ENCODE measurements at places on chromosomes 11 and 22. TPM values are rescaled to one million over a fixed set of nuclear protein-coding genes. Genes with fewer than 3 reads are reported as not detected.

DNA sequence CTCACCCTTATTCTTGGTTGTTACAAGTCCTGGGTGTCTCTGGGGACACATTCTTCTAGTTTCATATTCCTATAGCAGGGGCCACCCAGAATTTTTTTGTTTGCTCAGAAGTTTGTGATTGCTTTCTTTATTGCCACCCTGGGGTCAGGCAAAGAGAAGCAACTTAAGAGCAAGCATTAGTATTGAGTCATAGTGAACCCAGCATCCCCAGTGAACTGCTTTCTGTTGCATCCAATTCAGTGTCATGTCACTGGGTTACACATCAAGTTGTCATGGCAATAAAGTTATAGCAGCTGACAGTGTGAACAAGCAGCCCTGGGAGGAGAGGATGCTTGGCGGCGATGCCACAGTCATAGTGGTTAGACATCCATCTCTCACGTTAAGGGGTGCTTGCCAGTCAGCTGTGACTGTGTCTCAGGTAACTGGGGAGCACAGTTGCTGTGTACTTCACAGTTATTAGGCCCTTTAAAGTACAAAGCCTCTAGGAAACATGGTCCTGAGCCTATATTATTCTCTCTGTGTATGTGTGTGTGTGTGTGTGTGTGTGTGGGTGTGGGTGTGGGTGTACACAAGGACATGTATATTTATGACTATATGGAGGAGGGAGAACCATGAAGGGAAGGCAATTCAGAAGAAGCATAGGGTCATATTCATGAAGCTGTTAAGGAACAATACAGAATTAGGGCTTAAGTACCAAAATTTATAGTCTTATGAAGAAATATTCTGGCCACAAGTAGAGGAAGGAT, 52.5 kb downstream of the TRIM44 start:
- peak; percentile 62 for DNase-seq

GRCh38 chr11:68081691-68082090, 39.5 kb downstream of the CHKA start:
- DNase-seq: no peak

DNA sequence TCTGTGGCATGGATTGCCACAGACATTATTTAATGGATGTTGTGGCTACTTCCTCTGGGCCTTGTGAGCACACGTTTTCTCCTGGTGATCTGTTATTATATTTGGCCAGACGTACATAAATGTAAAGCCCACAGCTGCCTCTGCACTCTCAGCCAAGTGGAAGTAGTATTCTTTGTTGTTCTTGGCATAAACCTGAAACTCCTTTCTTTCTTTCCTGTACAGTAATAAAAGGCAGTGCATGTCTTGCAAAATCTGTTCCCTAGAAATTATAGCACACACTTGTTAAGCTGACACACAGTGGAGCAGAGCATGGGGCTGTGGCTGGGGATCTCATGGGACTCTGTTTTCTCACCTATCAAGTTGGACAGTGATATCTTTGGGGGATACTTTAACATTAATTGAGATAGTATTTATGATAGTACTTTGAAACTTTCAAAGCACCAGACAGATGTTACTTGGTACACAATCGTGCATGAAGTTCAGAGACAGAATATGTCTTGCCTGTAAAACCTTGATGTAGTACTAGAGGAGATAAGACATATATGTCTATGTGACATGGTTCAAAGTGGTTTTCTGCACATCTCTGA, 20.9 kb downstream of the PANX1 start:
- DNase-seq: peak; percentile 39

DNA sequence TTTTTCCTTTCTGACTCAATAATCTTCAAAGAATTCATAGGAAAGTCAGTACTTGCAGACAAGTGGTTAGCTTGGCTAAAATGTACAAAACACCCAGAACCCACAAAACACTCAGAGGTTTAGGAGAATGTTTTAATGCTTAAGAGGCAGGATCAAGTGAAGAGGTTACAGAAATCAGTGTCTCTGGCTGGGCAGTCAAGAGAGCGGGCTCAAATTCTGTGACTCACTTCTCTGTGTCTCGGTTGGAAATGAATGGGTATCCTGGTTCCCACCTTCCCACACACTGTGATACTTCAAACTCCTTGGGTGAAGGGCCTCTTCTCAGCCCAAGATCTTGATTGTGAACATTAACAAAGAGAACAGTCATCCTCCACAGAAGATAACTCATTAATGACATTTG, 3.8 kb downstream of the MPEG1 start:
- no peak for DNase-seq

GRCh38 chr11:119788096-119788883, 59.3 kb upstream of the NECTIN1 start:
- no peak for DNase-seq

DNA sequence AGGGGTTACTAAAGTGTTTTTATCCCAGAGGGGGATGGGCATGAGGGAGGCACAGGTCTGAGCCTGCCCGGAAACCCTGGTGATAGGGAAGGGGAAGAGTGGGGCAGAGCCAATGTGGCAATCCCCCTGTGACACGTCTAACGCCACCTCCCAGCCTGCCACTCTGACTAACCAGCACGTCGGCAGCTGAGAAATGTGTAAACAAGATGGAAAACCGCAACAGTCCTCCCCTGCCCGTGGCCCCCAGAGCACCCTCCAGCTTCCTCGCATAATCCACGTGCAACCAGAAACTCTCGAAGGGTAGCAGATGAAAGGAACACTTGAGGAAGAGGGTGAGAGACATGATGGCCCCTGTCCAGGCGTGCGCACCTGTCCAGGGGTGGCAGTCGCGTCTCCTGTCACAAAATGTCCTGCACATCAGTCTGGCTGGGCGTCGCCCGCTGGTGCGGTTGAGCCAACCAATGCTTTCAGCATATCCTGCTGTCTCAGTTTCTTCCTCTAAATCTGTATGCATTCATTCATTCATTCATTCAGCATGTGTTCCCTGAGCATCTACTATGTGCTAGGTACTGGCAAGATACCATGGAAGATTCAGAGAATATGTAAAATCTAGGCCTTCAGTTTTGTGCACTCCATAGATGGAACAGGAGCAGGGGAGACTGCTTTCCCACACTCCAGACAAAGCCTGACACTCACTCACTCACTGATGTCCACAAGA, 4.5 kb downstream of the TMPRSS4 start:
- DNase-seq: no peak

DNA sequence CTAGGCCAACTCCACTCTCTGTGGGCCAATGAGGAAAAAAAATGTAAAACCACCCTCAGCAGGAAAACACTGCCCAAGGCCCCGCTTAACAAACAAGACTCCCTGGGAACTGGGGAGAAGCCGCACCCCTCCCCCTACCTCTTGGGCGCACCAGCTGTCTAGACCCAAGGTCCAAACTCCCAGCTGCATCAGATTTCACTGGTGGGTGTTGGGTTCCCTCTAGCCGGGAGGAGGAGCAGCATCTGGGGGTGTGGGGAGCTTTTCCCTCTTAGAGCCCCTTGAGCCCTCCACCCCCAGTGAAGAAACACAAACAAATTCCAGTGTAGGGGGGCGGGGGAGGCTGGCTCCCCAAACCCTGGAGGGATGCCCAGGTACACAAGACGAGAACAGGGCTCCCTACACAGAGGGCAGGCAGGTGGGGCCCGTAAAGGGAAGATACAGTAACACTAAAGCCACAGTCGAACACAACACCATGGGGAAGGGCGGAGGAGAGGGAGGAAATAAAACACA, 64.9 kb downstream of the NECTIN1 start:
- DNase-seq: no peak

Gene EFCAB6
- total RNA-seq: 0.43 TPM

DNA sequence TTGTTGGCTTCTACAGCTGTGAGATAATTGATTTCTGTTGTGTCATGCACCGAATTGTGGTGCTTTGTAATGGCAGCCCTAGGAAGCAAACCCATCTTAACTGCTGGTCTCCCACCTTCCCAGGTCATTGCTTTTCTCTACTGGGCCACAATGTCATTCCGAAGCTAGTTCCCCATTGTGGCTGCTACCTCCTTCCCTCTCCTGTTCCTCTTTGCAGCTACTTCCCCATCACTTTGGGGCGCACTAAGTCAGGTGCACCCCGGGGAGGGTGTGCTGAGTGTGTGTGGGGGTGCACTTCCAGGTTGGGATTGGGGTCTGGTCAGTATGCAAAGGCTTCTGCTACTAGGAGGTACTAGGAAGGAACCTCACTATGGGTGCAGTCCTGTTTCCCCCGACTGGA, 109.3 kb downstream of the ST3GAL4 start:
- DNase-seq: no peak

Gene OR6T1
- total RNA-seq: not detected

Gene FGF19
- total RNA-seq: not detected

Gene ANO1
- total RNA-seq: not detected

GRCh38 chr11:64765291-64765850, 5.6 kb upstream of the PYGM start:
- no peak for DNase-seq

DNA sequence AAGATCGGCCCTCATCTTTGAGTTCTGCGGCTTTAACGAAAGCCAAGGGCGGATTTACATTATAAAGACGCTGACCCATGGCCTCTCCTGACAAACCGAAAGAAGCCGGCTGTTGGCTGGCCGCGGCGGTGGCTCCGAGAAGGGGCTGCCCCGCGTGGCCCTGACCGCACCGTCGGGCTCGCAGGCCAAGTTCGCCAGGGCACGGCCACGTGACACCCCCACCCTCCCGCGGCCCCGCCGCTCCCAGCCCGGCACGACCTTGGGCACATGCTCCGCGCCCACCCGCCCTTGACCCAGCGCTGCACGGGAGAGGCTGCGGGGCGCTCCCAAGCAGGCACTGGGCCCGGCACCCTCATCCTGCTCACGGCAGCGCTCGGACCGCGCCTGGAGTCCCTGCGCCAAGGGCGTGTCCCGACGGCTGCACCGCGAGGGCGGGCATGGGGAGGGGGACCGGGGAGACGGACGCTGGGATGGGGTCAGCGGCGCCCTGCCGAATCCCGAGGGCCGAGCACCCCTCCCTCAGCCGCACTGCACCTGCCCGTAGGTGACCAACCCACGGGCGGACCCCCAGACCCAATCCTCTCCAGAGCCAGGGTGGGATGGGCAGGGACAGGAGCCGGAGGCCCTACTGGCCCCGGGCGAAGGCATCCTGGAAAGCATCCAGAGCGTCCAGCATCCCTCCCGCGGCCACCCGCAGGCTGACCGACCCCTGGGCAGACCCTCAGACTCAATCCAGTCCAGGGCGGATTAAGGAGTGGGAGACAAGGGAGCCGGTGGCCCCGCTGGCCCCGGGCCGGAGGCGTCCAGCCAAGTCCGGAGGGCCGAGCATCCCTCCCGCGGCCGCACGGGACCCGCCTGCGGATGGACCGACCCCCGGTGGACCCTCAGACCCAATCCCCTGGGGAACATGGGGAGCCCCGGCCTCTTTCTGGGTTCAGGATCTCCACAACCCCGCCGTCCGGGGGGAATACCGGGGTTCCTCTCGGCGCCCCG, 759 bp downstream of the CPT1A start:
- no peak for DNase-seq

Gene RIMBP3B
- 0.21 TPM for total RNA-seq

Gene GAB4
- not detected for total RNA-seq

DNA sequence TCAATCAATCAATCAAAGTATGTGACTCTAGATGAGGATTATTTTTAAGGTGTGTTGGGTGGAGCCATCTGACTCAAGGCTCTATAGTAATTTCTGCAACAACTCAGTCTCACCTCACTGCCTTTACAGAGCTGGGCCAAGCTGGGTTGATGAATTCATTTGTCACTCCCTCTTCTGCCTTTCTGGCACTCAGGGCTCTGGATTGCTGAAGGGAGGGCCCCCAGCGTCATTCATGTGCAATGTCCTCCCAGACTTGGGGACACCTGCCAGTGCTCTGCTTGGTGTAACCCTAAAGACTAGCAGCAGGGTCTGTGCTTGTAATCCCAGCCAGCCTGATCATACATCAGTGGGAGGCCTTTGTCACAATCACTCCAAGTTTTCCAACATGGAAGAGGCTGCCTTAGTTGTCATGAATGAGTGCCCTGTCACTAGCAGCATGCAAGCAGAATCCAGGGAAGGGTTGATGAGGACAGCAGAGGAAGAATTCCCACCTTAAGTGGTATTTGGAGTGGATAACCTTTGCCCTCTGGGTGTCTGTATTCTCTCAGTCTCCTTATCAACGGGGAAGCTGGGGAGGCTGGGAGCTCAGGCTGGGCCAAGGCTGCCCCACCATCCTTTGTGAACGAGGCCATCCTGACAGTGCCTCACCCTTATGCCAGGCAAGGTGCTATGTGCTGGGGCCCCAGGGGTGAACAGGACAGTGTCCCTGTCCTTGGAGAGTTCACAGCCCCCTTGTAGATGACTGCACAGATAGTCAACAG, 2.0 kb upstream of the TP53I11 start:
- no peak for DNase-seq

Gene NRIP3
- 9.0 TPM for total RNA-seq
